ENCODE measurements at places on chromosomes 2 and 18.

- no peak for DNase-seq
Measured at GRCh38 chr18:48715711-48716361, 177.0 kb downstream of the CTIF start.

DNA sequence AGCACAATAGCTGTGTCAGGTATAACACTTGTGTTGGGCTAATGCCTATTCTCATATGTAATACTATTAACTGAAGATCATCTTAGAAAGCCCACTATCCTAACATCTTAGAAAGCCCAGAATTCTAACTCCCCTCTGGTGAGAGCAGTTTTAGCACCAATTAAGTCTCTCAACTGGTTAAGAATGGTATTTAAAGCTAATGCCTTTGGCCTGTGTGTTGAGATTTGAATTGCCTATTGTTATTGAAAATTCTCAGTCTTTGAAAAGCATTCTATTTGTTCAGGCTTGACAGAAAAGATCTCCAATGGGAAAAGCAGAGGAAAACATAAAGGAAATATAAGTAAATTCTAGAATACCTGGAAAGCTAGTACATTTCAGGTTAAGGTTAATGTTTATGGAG, 352.5 kb downstream of the ARHGAP15 start:
- DNase-seq, result no peak

DNA sequence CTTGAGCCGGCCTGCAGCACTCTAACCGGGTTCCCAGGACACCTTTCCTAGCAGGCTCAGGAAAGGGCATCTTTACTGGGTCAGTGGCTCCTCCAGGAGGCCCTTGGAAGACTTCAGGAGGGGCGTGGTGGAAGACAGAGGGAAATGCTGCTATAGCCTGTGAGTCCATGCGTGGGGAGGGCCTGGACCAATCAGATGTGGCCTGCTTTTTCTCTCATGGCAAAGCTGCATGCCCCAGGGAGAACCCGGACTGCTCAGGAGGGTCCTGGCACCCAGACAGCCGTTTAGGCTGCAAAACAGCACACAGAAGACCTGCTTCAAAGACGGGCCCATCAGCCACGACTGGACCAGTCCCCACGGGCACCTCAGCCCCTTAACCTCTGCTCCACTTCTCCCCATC, 84.4 kb downstream of the EIPR1 start:
- DNase-seq, result no peak

- DNase-seq, result no peak
Measured at GRCh38 chr2:119024152-119024551, 82.2 kb downstream of the MARCO start.

- DNase-seq, result no peak
Measured at GRCh38 chr18:13516855-13517254, 209.5 kb downstream of the FAM210A start.

- DNase-seq, result peak; percentile 90
Measured at GRCh38 chr2:190468814-190469569, 60.8 kb downstream of the MFSD6 start.

DNA sequence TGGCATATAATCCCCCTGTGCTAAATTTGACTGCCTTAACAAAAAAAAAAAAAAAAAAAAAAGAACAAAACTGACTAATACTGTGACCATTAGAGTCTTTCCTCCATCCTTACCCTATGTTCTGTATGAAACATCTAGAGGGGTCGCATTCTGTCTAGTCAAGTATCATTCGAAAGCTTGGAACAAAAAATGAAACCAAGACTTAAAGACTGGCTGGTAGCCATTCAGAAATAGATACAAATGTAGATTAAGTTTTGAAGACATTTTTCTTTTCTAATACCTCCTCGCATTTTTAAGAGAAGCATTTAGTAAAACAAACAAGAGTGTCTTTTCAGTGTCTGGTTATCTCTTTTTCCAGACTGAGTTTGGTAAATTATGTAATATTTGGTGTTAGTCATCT, 66.7 kb downstream of the SPATS2L start:
- DNase-seq, result no peak

GRCh38 chr2:27875089-27875881, 14.9 kb downstream of the RBKS start:
- no peak for DNase-seq

DNA sequence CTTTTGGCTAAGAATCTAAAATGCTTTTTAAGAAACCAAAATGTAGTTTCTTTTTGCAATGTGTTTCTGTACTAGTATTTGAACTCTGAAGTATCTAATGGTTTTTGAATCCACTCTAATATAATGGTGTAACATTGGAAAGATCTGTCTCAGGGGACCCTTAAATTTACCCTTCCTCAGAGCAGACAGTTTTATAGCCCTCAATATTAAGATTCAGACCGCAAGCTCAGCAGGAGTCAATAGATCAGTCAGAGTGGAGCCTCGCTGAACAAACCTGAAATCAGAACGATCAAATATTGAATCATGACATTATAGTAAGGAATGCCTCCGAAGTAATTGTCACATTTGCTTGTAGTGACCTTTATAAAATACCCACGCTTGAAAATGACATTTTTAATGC, 18.3 kb downstream of the SGPP2 start:
- DNase-seq, result no peak

DNA sequence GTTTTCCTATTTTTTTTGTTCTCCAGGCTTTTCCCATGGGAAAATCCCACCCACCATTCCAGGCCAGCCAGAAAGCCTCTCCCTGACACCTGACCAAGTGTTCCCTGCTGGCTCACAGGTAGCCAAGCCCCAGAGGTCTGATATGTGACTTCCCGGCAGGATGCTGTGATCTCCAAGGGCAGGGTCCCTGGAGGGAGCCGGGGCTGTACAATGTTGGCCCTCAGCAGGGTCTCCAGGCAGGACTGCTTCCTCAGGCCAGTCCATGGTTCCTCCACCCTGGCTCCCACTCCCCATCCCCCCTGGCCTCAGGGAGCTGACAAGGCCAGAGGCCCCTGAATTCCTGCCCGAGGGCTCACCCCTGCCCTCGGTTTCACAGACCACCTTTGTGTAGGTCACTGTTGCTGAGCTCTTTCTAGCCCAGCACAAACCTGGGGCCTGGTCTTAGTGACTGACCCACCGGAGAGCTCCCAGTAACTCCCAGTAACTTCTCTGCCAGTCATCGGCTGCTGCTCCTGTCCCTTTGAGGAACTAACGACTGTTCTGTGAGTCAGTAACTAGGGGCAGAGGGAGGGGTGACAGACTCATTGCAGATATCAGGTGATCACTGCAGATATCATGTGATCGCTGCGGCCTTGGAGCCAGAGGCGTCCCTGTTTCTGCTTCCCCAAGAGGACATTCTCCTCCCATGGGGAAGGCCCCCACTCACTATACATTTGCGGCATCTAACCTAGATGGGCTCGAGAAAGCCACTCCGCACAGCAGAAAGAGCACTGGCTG, 38.7 kb downstream of the SDC1 start:
- no peak for DNase-seq

GRCh38 chr18:6830916-6831315, 101.4 kb downstream of the ARHGAP28 start:
- DNase-seq, result no peak

DNA sequence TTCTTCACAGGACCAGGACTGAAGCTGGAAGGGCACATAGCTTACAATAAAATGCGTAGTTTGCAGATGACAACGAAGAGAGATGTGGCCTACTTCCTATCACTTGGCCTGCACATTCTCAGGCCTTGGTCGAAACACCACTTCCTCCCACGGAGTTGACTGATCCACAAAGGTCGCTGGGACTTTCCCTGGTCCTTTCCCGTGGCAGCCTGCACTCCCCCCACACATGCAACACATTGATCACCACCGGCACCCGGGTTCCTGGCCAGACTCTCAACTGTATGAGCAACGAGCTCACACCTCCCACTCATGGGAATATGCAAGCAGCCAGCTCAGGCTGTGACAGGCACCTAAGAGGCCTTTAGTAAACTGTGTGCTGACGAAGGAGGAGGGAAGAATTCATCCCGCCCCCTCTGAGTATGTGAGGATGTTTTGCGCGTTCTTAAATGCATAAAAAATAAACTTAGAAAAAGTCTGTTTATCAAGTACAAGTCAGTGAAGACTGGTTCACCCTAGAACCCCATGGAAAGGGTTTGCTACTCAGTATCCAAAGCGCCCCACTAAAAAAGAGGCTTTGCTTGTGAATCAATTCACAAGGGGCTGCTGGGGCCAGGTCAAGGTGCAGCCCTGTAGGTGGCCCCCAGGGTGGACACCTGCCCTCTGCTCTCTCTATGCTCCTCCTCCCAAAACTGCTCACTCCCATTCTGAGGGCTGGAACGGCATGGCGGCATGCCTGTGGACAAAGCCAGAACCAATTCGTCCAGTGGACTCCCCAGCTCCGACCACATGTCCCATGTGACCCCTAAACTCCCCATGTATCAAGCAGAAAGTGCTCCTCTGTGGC, 154.3 kb downstream of the EIPR1 start:
- DNase-seq, result no peak

- DNase-seq, result no peak
Measured at GRCh38 chr2:112920923-112921532, 10.1 kb downstream of the IL37 start.

GRCh38 chr2:234823877-234824376, 127.9 kb upstream of the SH3BP4 start:
- no peak for DNase-seq

DNA sequence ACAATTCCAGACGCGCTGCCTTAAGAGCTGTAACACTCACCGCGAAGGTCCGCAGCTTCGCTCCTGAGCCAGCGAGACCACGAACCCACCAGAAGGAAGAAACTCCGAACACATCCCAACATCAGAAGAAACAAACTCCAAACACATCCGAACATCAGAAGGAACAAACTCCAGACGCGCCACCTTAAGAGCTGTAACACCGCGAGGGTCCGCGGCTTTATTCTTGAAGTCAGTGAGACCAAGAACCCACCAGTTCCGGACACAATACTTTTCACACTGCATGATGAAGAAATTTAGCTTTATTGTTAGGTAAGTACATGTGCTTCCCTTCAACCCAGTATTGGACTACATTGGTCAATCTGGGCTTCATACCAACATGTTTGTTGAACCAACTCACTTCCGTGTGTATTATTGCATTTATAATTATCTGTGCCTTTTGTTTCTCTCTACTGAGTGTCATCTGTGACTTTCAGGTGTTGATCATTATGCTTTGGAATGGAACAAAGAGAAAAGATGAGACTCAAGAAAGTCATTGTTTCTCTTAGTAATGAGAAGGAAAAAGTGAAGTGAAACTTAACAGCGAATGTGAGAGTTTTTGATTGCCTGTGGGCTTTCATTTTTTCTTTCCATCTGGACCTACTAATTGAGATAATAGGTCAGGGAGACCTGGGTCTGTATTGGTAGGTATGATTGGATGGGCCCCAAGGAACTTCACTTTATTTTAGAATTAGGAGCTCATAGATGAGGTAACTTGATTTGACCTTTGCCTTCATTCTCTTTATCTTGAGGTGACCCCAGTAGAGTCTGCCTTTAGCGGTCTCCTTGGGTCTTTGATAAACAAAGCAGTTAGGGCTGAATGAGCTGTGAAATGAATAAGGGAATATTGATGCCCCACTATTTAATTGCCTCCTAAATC, 76.1 kb upstream of the CAVIN2 start:
- no peak for DNase-seq
